ENCODE measurements at places on chromosomes 5 and 9. TPM values are rescaled to one million over a fixed set of nuclear protein-coding genes. Genes with fewer than 3 reads are reported as not detected.

GRCh38 chr5:94818904-94819303, 200.4 kb downstream of the SLF1 start:
- no peak overlapping the region for H3K27ac ChIP-seq
- H3K36me3 ChIP-seq: no peaks in the 10 kb centered on the region
- no peak overlapping the region for H3K4me3 ChIP-seq

GRCh38 chr5:32254881-32255539, 57.7 kb downstream of the MTMR12 start:
- no peaks in the 10 kb centered on the region for H3K36me3 ChIP-seq
- H3K4me1 ChIP-seq: no peaks in the 10 kb centered on the region
- no peak for DNase-seq
- no peak overlapping the region for H3K4me3 ChIP-seq
- H3K27ac ChIP-seq: no peak overlapping the region

DNA sequence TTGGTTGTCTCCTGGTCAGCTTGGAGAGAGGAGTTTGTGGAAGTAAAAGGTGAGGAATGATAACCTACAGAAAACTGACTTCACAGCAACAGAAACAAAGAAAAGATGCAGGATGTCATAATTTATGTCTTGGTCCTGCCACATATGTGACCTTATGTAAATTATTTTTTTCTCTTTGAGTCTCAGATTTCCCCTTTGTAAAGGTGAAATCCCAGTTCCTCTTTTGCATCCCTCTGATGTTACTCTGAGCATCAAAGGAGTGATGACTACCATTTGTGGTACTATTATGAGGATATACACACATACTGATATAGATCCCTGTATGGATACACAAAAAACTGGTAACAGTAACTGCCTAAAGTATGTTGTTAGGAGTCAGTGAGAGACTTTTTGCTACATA, 1.4 kb upstream of the THG1L start:
- no peak for DNase-seq
- H3K27me3 ChIP-seq: no peaks in the 10 kb centered on the region
- no peak overlapping the region for H3K4me3 ChIP-seq
- no peaks in the 10 kb centered on the region for H3K36me3 ChIP-seq

GRCh38 chr5:169791251-169791650, 154.2 kb downstream of the DOCK2 start:
- H3K36me3 ChIP-seq: no peaks in the 10 kb centered on the region
- H3K4me3 ChIP-seq: no peak overlapping the region
- no peaks in the 10 kb centered on the region for H3K27me3 ChIP-seq
- no peak overlapping the region for H3K27ac ChIP-seq
- no peaks in the 10 kb centered on the region for H3K4me1 ChIP-seq
- no peak for DNase-seq

The CCDC152 gene
- not detected for total RNA-seq
